ENCODE measurements at places on chromosomes 11 and 22. TPM values are rescaled to one million over a fixed set of nuclear protein-coding genes. Genes with fewer than 3 reads are reported as not detected.
A peak's percentile ranks its signal among the peaks of the same experiment; 100 is the strongest.

DNA sequence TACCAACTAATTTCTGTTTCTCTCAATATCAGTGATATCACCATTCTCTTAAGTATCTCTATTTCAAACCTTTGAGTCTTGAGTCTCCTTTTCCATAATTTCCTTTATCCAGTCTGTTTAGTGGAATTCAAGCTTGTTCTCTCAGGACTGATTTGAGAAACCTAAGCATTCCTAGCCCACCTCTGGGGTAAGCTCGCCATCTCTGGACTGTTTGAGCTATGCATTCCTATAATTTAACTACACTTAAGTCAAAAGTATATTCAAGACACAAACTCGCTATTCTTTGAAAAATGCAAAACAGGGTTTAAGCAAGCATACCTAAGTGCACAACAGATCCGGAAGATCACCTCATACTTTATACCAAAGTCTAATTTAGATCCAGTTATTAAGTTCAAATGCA, 2.1 kb upstream of the DLAT start:
- peaks cover 9% of the 10 kb centered on the region for H3K27me3 ChIP-seq
- H3K27ac ChIP-seq: no peak overlapping the region
- H3K4me1 ChIP-seq: peaks cover 7% of the 10 kb centered on the region
- no peak overlapping the region for H3K4me3 ChIP-seq
- DNase-seq: no peak
- H3K36me3 ChIP-seq: no peaks in the 10 kb centered on the region

DNA sequence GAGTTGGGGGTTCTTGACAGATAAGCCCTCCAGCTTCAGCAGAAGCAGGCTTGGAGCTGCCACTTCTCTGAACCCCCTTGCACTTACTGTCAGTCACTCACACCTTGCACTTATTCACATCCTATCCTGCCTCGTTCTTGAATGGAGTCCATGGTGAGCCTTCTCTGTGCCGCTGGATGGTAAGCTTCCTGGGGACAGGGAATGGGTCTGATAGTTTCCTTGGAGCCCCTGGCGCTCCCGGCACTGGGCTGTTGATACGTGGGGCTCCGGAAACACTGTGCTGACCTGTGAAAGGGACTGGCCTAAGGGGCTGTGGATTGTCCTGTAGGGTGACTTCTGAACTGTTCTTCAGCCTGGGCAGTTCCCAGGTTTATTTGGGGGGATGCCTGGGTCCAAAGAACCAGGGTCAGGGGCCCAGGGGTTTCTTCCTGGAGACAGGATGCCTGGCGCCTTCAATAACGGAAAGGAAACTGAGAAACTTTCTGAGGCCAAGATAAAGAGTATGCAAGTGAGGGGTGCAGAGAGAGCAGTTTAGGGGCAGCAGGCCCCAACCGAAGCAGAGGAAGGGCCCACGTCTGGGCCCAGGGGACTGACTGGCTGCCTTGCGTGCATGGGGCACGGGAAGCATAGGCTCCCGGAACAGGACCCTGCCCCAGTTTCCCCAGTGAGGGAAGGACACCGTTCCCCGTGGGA, 709 bp upstream of the ST3GAL4 start:
- no peaks in the 10 kb centered on the region for H3K36me3 ChIP-seq
- peaks cover 40% of the 10 kb centered on the region for H3K4me1 ChIP-seq
- H3K4me3 ChIP-seq: peak overlapping the region; percentile 95
- peaks cover 8% of the 10 kb centered on the region for H3K27me3 ChIP-seq
- DNase-seq: no peak

GRCh38 chr11:129247135-129247534, 55.0 kb upstream of the ARHGAP32 start:
- peaks cover 17% of the 10 kb centered on the region for H3K4me1 ChIP-seq
- H3K36me3 ChIP-seq: no peaks in the 10 kb centered on the region
- DNase-seq: no peak
- H3K27ac ChIP-seq: no peak overlapping the region
- no peaks in the 10 kb centered on the region for H3K27me3 ChIP-seq

Gene OR10A4
- total RNA-seq: not detected

Gene SPON1
- total RNA-seq: 0.81 TPM
